NCI-H2171 (cell line): ENCODE measurements at places on chromosomes 5 and 9.

DNA sequence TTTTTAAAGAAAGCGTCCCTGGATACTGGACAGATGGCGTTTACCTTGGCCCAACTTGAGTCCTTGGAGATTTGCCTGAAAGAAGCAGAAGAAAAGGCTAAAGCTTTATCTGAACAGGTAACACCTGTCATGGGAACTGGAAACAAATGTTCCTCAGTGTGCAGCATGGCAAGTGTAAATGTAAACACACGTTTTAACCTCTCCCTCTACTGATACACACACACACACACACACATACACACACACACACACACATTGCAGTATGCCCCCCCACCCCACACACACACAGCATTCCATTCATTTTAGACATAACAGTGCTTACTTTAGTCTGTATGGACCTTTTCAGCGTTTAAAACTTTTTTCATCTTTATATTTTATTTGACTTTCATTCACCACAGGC lies 51.1 kb downstream of the CCDC192 start:
- DNase-seq, result peak; percentile 48

DNA sequence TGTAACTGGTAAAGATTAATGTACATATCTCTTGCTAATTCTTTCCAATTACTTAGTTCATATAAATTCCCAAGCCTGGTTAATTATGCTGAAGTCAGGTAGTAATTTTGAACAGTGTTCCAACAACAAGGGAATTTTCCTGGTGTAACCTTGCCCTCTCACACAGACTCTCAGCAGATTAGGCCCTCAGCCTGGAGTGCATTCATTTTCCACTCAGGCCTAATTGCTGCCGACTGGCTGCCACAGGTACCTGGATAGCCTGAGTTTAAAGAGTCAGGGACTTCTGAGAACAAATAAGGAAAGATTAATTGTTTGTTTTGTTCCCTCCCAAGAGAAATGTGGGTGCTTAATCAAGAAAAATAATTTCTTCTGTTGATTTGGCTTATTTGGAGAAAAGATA lies 71.4 kb downstream of the PPIC start:
- DNase-seq, result no peak

- DNase-seq, result no peak
Measured at GRCh38 chr5:105034401-105034763, 1471.8 kb upstream of the NUDT12 start.

DNA sequence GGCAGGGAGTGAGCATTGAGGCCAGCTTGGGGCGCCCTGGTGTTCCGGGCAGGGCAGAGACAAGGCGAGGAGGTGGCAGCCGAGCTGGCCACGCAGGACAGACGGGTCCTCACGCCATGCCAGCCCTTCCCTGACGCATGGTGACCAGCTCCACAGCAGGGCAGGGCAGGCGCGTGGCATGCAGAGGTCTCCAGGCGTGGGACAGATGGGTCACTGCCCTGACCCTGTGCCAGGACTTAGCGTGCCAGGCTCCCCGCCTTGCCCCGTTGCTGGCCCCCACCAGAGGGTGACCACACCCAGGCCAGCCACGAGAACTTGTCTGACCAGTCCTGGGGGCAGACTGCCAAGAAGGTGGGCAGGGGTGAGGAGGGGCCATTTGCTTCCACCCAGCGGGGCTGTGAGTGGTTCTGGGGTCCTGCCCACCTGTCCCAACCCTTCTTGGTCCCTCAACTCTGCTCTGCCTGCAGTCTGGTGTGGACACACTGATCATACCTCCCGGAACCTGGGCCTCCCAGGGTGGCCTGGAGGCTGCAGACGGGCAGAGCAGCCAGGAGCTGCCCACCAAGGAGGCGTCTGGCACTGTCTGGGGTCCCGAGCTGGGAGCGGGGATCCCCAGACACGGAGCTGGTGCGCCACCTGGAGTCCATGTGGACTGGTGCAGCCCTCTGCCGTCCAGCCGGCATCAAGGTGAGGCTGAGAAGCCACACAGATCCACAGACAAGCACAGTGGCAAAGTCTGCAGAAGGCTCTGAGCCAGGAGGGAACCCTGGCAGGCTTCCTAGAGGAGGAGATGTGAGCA lies at the start of gene RNF224:
RNF224 (plus strand) TSS at position 449 of the 799 bp plus-strand sequence. CDS start 834 bp downstream, outside the sequence.
- DNase-seq, result peak; percentile 89

DNA sequence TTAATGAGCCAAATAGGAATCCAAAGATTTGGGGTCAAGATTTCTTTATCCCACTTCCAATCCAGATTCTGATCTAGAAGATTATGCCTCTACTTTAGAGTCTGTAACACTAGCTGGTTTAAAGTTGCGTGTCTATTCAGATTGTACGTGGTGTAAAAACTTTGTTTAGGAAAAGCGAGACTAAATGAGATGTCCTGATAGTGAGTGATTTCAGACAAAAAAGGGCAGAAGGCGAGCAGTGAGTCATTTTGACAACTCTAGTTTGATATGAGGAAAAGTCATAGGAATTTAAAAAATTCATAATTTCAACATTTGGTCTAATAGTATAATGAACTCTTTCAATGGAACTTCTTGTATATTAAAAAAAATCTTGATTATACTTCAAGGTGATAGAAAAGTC lies 119.6 kb upstream of the KLF9 start:
- no peak for DNase-seq

DNA sequence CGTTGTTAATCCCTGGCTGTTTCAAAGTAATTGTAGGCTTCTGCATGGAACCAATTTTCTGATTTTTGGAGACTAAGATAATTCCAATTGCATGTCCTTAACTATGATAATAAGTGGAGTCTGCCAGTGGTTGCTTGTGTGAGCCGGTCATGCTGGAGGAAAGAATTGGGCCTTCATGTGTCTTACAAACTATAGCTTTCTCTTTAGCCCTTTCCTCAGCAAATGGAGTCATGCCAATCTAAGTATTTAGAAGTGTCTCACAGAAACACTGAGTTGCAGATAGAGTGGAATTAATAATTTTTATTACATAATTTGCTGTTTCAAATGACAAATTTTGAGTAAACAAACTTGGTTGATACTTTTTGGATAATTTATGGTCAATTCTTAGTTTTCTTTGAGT lies 200.4 kb downstream of the FBXL7 start:
- DNase-seq, result no peak

DNA sequence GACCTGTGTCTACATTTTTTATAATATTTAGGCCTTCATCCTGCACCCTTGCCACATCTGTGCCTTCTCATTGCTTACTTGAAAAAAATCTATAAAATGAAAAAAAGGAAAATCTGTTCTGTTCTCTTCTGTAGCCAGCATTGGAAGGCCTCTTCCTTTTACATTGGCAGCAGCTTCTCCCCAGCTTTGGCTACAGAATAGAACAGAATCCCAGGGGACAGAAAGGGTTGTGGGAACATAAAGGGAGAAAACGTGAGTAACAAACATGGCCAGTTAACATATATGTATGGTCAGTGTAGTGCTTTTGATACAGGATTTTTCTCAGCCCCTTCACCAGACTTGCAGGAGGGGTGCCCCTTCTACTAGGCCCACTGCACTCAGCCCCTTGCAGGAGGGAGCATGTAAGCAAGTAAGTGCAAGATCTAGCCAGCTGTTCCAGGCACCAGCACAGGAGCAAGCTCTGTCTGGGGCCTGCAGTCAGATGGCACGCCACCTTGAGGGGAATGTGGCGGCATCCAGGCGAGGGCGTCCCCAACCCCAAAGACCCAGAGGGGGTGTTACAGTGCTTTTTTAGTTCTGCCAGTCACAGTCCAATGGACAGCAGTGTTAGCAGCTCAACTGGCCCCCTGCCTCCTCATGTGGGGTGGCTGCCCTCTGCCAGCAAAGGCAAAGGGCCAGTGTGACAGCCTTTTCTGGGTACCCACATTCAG lies 330.5 kb upstream of the ZNF462 start:
- no peak for DNase-seq

GRCh38 chr9:108835831-108836230 lies 20.0 kb downstream of the ACTL7B start:
- DNase-seq, result no peak

DNA sequence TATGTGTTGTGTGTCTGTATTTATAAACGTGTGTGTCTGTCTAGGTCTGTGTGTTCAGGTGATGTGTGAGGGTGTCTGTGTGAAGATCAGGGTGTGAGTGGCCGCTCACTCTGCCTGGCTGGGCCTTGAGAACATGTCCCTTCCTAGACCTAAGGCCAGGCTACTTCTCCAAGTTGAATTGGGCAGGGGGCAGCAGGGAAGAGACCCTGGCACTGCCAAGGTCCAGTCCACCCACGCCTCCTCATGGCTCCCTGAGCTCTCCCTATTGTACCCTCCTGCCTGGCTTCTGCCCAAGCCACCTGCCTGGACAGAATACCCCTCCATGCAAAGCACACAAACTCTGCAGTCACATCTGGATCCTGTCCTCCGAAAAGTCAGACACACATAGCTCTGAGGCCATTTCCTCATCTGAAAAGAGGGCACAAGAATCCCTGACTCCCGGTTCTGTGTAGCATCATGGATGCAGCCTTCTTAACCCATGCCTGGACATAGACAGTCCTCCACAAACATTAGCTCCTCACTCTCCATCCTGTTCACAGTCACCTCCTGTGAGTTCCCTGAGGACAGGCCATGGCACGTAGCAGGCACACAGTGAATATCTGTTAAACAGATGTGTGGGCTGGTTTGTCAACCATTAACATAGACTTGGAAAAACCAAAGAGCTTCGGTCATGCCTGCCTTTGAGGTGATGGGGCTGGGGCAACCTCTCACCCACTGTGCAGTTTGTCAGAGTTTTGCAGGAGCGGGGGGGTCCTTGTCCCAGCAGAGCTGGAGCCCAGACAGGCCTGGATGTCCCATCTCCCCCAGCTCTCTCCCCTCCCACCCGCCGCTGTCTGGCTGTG lies 167.8 kb upstream of the MVB12B start:
- no peak for DNase-seq

GRCh38 chr9:134957165-134957944 lies 39.6 kb upstream of the FCN1 start:
- no peak for DNase-seq

GRCh38 chr9:132575005-132575609 lies 7.3 kb upstream of the BARHL1 start:
- peak; percentile 89 for DNase-seq

GRCh38 chr5:57600321-57600720 lies 117.7 kb upstream of the ACTBL2 start:
- DNase-seq, result no peak

- DNase-seq, result no peak
Measured at GRCh38 chr9:7516376-7516775, 283.2 kb downstream of the DMAC1 start.

- no peak for DNase-seq
Measured at GRCh38 chr9:113690055-113690740, 185.9 kb upstream of the ZNF618 start.

DNA sequence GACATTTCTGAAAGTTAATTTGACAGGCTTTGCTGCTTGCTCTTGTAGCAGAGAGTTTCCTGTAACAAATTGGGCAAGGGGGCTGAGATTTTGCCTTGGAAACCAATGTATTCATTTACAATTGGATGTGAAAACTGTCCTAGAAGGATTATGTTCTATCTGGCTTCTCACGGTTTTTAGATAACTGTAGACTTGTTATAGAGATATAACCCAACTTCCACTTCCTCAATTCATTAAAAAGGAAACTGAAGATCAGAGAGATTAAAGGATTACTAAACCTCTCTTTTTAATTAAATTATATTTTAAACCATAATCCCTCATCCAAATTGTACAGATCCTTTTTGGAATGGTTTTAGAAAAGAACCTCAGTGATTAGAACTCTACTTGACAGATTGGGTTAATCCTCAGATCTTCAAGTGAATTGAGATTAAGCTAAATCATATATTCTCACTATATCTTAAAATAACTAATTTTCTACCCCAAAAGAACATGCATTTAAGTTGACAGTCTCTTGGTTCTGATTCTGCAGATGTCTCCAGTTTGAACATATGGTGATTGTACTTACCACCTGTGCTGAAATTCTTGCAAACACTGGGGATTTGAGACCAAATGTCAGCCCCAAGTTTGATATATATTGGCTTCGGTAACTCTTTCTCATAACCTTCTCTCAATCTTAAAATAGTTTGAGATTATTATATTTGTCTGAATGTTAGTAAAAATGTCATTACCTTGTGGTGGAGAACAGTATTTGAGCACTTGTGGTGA lies 130.1 kb upstream of the C9orf72 start:
- DNase-seq, result no peak

- no peak for DNase-seq
Measured at GRCh38 chr5:98468188-98468869, 305.1 kb upstream of the RGMB start.

- DNase-seq, result no peak
Measured at GRCh38 chr5:55551904-55552303, 17.1 kb upstream of the PLPP1 start.

GRCh38 chr5:172801179-172801671 lies 30.2 kb upstream of the DUSP1 start:
- no peak for DNase-seq

DNA sequence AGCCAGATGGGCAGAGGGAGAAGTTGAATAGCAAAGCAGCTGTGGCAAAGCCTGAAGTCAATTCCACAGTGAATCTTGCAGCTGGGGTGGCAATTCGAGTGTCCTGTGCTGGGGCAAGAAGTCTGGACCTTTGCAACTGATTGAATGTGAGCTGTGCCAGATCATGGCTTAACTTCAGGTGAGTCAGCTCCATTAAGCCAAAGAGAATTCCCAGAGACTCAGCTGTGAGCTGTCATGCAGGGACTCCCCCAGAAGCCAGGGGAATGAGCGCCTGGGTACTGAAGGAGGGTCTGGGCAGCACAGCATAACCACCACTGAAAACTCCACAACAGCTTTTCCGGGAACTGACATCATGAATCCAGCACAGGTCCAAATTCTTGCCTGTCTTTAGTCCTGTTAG lies 153.5 kb upstream of the TRPC7 start:
- no peak for DNase-seq

GRCh38 chr5:159514229-159514810 lies 184.0 kb upstream of the IL12B start:
- DNase-seq, result no peak

GRCh38 chr9:76302947-76303550 lies 91.2 kb downstream of the RFK start:
- peak; percentile 9 for DNase-seq

GRCh38 chr9:109269081-109269480 lies 51.8 kb downstream of the EPB41L4B start:
- DNase-seq, result no peak

DNA sequence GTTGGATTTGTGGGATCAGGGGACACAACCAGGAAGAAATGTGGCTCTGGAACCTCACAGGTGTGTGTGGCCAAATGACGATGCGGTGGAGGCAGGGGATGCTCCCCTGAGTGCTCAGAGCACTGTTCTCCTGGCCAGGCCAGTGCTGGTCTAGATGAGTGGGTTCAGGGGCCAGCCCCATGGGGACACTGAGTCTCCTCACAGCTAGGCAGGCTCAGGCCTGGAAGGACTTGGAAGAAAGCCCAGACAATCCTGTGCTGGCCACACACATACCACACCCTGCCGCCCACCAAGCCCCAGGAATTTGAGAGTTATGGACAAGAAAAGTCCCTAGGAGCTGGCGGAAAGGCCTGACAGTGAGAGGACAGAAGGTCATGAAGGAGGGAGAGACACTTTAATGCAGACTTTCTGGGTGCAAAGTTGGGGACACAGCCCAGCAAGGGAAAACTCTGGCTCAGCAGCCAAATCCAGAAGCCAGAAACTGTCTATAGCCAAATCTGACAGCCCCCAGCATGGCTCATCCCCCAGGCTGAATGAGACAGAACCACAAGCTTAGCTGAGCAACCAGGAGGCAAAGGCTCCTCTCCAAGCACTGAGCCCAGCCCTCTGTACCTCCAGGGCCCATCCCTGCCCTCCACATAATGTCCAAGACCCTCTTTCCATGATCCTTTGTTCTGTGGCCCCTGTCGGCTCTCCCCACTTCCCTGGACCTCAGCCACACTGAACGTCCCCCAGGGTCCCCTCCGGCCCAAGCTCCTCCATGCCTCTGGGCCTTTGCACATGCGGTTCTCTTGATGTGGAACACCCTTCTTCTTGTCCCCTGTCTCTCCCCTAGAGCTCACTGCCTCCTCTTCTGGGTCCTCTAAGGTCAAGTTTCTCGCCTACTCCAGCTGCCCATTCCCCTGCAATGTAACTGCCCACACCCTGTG lies 22.4 kb downstream of the LHX6 start:
- DNase-seq, result no peak
